ENCODE measurements at places on chromosomes 3 and 15.
A peak's percentile ranks its signal among the peaks of the same experiment; 100 is the strongest.

DNA sequence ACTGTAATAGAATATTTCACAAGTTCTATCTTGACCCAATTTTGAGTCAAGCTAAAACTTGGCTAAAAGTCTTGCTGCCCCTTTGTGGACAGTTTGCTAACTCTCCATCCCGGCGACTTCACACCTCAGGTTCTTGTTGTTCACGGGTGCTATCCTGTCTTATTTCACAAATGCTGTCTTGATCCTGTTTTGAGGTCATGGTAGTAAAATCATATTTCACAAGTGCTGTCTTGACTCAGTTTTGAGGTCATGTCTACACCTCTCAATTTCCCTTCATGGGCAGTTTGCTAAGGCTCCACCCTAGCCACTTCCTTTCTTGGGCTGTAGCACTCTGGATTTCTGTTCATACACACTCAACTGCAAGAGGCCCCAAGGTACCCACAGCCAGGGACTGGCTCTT lies 45.0 kb upstream of the GK5 start:
- H3K36me3 ChIP-seq = no peaks in the 10 kb centered on the region
- no peaks in the 10 kb centered on the region for H3K27me3 ChIP-seq
- H3K4me3 ChIP-seq = no peak overlapping the region

GRCh38 chr15:31235311-31236183 lies 91.1 kb upstream of the KLF13 start:
- H3K4me1 ChIP-seq = peaks cover 16% of the 10 kb centered on the region
- peak; percentile 7 for DNase-seq
- no peaks in the 10 kb centered on the region for H3K27me3 ChIP-seq
- no peaks in the 10 kb centered on the region for H3K36me3 ChIP-seq

- H3K36me3 ChIP-seq = no peaks in the 10 kb centered on the region
- H3K27me3 ChIP-seq = no peaks in the 10 kb centered on the region
- no peak for DNase-seq
These were observed 99.6 kb upstream of the STT3B start for GRCh38 chr3:31432897-31433678.

DNA sequence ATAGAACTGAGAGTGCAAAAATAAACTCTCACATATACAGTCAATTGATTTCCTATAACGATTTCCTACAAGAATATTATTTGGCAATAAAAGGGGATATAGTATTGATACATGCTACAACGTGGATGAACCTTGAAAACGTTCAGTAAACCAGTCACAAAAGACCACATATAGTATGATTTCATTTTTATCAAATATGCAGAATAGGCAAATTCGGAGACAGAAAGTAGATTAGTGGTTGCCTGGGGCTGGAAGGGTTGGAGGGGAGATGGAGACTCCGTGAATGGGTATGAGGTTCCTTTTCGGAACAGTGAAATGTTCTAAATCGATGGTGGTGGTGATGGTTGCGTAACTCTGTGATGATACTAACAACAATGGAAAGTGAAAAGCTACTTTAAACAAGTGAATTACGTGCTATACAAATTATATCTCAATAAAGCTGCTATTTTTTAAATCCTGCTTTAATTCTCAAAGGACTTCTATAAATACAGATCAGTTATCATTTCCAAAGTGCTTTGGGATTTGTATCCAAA lies 6.0 kb downstream of the APOD start:
- no peak overlapping the region for H3K27ac ChIP-seq
- no peak overlapping the region for H3K4me3 ChIP-seq
- H3K4me1 ChIP-seq = peaks cover 3% of the 10 kb centered on the region
- H3K36me3 ChIP-seq = no peaks in the 10 kb centered on the region
- H3K27me3 ChIP-seq = no peaks in the 10 kb centered on the region
- DNase-seq = no peak

DNA sequence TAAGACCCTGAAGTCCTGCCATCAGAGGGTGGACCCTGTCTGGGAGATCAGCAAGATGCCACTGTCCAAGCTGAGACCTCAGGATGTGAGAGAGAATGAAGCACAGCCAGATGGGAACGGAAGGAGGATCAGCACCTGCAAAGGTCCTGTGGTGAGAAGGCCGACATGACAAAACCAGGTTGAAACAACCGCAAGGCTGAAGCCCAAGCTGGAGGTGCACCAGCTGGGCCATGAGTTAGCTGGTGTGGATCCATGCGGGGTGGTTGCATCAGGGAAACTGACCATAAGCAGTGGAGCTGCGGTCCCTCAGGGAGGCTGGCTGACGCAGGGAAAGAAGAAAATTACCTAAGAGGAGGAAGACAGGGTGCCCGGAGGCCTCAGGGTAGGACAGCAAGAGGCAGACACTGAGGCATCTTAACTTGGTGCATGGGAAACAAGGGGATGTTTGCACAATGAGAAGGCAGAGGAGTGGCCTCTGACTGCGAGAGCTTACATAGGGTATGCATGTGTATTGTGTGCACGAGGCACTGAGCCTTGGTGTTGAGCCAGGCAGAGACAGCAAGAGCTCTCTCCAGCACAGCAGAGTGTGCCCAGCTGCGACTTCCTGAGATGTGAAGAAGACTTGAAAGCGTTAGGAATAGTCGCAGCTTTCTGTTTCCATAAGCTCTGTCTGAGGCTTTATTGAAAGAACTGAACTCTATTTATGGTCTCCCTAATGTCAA lies 497.7 kb downstream of the OCA2 start:
- H3K27me3 ChIP-seq = no peaks in the 10 kb centered on the region
- no peaks in the 10 kb centered on the region for H3K36me3 ChIP-seq
- no peaks in the 10 kb centered on the region for H3K4me1 ChIP-seq
- no peak overlapping the region for H3K4me3 ChIP-seq

- H3K27ac ChIP-seq = no peak overlapping the region
- no peaks in the 10 kb centered on the region for H3K4me1 ChIP-seq
- H3K36me3 ChIP-seq = no peaks in the 10 kb centered on the region
- no peak for DNase-seq
- H3K27me3 ChIP-seq = peaks cover 18% of the 10 kb centered on the region
- H3K4me3 ChIP-seq = no peak overlapping the region
These were observed 222.3 kb upstream of the LINGO1 start for GRCh38 chr15:77854980-77855379.

GRCh38 chr3:129645286-129645685 lies 38.8 kb upstream of the PLXND1 start:
- no peaks in the 10 kb centered on the region for H3K36me3 ChIP-seq
- no peak overlapping the region for H3K4me3 ChIP-seq
- H3K4me1 ChIP-seq = peaks cover 1% of the 10 kb centered on the region
- no peak overlapping the region for H3K27ac ChIP-seq

DNA sequence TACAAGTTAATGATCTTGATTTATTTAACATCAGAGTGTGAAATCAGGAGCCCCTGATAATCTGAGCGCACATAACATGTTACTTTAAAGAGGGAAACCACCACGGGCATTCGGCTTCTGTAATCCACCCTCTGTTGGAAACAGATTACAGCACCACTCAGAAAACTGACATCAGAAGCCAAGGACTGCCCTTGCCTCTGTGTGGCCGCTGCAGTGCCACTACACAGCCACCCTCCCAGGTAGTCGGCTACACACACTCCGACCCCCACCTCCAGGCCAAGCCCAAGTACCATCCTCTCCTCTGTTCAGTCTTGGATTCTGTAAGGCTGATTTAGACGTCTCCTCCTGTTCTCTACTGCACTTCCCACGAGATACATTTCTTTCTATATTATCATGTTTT lies 251.7 kb downstream of the GABRB3 start:
- no peaks in the 10 kb centered on the region for H3K4me1 ChIP-seq
- no peaks in the 10 kb centered on the region for H3K36me3 ChIP-seq
- H3K4me3 ChIP-seq = no peak overlapping the region

GRCh38 chr3:52140000-52140399 lies 14.2 kb downstream of the POC1A start:
- H3K27me3 ChIP-seq = no peaks in the 10 kb centered on the region
- DNase-seq = no peak
- H3K4me3 ChIP-seq = no peak overlapping the region
- no peak overlapping the region for H3K27ac ChIP-seq
- H3K36me3 ChIP-seq = peaks cover 49% of the 10 kb centered on the region

DNA sequence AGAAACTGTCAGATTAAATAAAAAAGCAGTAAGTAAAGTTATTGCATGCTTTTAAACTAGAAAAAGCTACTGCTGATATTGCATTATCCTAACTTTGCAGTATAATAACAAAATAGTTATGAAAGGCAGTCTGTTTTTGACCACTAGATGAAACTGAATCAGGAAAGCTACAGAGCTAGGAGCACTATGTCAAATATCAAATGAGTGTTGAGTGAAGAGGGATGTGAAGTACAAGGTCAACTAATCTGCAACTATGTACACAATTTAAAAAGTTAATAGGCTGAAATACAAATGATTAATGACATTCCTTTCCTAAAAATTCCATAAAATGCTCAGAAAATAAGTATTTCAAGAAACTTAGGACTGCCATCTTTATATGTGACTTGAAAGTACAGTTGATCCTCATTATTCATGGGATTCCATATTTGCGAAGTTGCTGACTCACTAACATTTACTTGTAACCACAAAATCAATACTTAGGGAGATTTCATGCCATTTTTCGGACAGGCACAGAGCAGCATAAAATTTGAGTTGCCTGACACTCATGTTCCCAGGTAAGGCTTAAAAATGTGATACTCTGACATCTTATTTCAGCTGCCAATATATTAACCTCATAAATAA lies 34.5 kb downstream of the SLC4A7 start:
- DNase-seq = no peak
- H3K4me3 ChIP-seq = no peak overlapping the region
- H3K27me3 ChIP-seq = no peaks in the 10 kb centered on the region
- H3K36me3 ChIP-seq = peaks cover 69% of the 10 kb centered on the region
- H3K4me1 ChIP-seq = peaks cover 30% of the 10 kb centered on the region
- H3K27ac ChIP-seq = no peak overlapping the region

DNA sequence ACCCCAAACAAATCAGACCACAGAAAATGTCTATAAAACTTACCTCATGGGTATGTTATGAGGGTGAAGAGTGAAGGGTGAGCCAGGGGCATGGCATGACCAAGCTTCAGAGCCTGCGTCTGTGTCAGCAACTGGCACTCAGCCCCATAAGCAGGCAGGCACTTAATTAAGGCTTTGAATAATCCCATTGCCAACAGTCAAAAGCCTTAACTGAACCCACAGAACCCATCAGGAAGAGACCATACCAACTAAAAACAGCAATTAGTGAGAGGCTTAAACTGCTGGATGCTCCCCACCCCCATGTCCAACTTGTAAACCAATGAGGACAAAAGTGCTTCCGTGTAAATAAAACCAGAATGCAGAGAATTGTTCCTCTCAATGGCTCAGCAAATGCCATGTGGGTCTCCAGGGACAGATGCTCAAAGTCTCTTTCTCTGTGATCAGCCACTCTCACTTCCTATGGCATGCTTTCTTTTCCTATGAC lies 126.0 kb downstream of the MYLK start:
- H3K27me3 ChIP-seq = peaks cover 19% of the 10 kb centered on the region
- no peak overlapping the region for H3K27ac ChIP-seq
- H3K36me3 ChIP-seq = no peaks in the 10 kb centered on the region
- H3K4me1 ChIP-seq = peaks cover 4% of the 10 kb centered on the region
- H3K4me3 ChIP-seq = no peak overlapping the region

DNA sequence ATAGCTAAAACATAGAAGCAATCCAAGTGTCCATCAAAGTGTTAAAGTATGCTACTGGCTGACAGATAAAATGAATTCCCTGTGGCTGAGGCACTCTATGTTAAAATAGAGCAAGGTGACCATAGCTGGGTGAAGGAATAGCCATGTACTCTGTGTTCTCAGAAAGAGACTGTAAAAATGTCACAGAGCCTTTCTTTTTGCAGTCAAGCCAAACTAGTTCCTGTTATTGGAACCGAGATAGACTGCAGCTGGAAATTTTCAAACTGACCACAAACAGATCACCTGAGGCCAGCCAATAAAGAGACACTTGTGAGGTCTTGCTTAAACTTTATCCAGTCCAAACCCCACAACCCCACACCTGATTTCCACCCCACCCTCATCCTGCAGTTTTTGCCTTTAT lies 422.8 kb upstream of the NAALADL2 start:
- H3K4me3 ChIP-seq = no peak overlapping the region
- H3K27ac ChIP-seq = no peak overlapping the region
- H3K27me3 ChIP-seq = peaks cover 23% of the 10 kb centered on the region
- H3K4me1 ChIP-seq = peaks cover 8% of the 10 kb centered on the region
- no peaks in the 10 kb centered on the region for H3K36me3 ChIP-seq

DNA sequence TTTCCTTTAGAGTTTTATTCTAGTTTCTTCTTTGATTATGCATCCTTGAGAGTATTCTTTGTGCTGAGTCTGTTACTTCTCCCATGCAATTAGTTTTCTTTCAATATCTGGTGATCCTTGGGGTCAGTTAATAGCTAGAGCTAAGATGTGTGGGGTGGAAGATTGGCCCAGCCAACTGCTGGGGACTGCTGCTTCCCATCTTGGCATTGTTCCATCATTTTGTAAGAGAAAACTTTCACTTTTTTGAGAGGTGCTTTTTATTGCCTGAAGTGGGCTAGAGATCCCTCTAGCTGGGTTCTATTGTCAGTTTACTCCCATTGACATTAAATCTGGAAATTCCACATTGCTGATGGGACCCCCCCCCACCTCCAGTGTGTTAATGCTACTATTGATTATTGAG lies 15.4 kb downstream of the BCL2L10 start:
- no peaks in the 10 kb centered on the region for H3K27me3 ChIP-seq
- H3K4me1 ChIP-seq = no peaks in the 10 kb centered on the region
- H3K4me3 ChIP-seq = no peak overlapping the region
- no peak overlapping the region for H3K27ac ChIP-seq

DNA sequence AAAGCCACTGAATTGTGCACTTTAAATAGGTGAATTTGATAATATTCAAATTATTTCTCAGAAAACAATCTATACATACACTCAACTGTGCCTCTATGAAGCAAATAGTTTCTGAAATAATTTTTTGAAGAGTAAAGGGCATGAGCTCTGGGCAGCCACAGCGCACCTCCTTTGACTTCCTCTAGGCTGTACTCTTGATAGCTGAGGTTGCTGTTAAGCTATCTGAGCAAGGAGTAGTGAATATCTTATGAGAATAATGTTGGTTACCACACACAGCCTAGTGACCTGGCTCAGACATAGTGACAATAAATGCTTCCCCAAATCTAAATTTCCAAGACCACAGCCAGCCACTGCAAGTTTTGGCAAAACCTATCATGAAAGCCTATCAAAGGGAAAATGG lies 11.6 kb upstream of the SEC61A1 start:
- H3K4me3 ChIP-seq = no peak overlapping the region
- H3K27ac ChIP-seq = no peak overlapping the region
- H3K27me3 ChIP-seq = peaks cover 10% of the 10 kb centered on the region
- H3K36me3 ChIP-seq = no peaks in the 10 kb centered on the region

- no peak overlapping the region for H3K27ac ChIP-seq
- no peak overlapping the region for H3K4me3 ChIP-seq
- peaks cover 19% of the 10 kb centered on the region for H3K27me3 ChIP-seq
- H3K36me3 ChIP-seq = no peaks in the 10 kb centered on the region
- H3K4me1 ChIP-seq = no peaks in the 10 kb centered on the region
These were observed 499.4 kb upstream of the MDFIC2 start for GRCh38 chr3:70811880-70812279.
